ENCODE measurements at places on chromosomes 3 and 15.

DNA sequence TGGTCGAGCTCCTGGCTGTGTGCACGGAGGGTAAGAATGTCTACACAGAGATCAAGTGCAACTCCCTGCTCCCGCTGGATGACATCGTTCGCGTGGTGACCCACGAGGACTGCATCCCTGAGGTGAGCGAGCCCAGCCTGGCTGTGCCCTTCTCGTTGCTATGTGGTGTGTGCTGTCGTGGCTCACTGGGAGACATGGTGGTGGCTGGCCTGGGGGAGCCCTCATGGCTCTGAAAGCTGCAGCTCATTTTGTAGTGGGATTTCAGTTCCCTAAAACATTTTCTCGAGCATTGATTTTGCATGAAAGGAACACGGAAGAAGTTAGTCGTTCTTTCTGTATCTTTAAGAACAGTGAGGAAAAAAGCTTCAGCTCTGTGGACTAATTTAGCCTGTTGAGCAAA is 200.5 kb downstream of the ITPR1 start:
- no peaks in the 10 kb centered on the region for H3K27me3 ChIP-seq
- H3K27ac ChIP-seq, result no peak overlapping the region
- H3K36me3 ChIP-seq, result peaks cover 59% of the 10 kb centered on the region
- H3K4me1 ChIP-seq, result no peaks in the 10 kb centered on the region
- no peak for DNase-seq

DNA sequence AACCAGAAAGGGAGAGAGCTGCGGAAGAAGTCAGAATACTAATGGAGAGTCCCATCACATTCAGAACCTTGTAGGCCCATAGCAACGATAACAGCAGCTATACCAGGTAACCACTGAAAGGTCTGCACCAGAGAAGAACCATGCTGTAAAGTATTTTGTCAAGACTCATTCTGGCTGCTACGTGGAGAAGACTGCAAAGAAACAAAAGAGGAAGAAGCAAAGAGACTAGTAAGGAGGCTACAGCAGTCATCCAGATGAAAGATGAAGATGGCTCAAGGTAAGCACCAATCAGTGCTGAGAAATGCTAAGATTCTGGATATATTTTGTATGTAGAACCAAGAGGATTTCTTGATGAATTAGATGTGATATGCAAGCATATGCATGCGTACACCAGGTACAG is 39.6 kb downstream of the ACAP2 start:
- no peaks in the 10 kb centered on the region for H3K27me3 ChIP-seq
- no peak for DNase-seq
- no peaks in the 10 kb centered on the region for H3K36me3 ChIP-seq
- H3K4me1 ChIP-seq, result peaks cover 5% of the 10 kb centered on the region

DNA sequence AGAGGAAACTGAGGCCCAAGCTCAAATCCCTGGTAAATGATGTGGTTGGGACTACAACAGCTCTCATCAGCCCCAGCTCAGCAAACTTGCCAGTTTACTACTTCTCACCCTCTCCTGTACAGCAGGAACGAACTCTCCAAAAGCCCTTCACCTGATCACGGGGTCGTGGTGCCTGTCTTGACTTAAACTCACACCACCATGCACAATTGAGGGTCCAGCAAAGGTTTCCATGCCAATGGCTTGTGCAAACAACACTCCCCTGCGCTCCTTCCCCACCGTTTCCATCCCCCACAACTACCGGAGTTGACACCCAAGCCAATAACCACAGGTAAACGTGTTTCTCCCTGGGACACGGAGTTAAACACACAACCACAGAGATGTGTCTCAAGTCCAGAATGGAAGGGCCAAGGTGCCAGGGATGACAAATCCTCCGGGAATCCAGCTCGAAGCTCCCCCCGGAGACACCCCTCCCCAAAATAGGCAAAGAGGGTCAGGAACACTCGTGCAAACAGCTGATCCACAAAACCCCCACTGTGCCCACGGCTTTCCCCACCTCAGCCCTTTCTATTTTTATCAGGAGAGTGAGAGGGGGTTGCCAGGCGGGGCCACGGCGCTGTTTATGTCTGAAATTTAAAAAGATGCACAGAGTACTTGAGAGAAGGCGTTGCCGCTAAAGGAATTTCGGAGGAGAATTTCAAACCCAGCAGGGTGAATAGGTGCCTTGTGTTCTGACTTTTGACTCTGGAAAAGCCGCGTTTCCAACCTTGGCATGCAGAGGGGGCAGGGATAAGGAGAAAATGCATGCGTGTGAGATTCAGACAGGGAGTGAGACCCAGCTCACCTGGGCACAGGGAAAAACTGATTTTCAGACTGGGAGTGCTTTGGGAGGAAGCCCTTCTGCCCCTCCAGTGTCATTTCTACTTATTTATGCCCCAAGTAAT is 10.6 kb upstream of the ACAN start:
- no peaks in the 10 kb centered on the region for H3K36me3 ChIP-seq
- DNase-seq, result no peak
- peaks cover 36% of the 10 kb centered on the region for H3K27me3 ChIP-seq
- H3K4me1 ChIP-seq, result no peaks in the 10 kb centered on the region
- H3K4me3 ChIP-seq, result no peak overlapping the region

DNA sequence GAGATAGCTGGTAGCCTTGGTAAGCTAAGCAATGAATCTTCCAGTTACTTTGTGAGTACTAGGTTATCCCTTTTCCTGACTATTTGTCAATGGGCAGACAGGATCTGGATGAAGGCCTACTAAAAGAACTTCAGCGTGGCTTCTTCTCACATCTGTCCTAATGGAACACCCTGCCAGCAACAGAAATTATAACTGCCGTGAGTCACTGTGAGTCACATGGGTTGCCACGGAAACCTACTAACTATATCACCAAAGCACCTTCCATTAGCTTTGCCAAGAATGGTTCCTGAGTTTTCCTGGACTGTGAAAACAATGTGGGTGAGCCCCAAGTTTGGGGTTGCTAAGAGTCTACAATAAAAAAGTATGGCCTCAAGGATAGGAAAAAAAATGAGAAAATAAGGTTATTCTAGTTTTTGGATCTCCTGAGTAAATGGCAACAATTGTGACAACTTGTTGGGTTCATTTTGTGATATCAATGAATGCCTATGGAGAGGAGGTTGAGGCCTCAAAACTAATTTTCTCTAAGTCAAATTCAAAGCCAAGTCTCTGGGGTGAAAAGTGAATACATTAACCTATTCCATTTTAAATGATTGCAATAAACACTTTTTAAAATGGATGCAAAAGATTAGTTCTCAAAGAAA is 195.1 kb upstream of the ICE2 start:
- H3K4me3 ChIP-seq, result no peak overlapping the region
- H3K27ac ChIP-seq, result no peak overlapping the region
- no peak for DNase-seq
- H3K27me3 ChIP-seq, result no peaks in the 10 kb centered on the region

DNA sequence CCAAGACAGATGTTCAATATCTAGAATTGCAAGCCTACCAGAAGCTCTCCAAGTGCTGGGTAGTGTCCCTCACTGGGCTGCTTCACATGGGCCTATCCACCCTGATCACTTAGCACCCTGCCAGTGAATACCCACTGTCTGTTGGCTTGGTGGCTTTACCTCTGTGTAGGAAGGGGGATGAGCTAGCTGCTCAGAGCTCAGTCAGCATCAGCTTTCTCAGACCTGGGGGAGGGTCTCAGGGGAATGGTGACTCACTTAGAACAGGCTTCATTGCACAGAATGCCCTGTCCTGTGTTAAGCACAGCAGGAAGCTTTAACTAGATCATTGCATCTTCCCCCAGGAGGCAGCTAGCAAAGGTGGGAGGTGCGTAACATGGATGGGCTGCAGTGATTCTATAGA is 209.8 kb downstream of the PDCD6IP start:
- no peaks in the 10 kb centered on the region for H3K27me3 ChIP-seq
- no peaks in the 10 kb centered on the region for H3K36me3 ChIP-seq
- H3K27ac ChIP-seq, result no peak overlapping the region
- no peak overlapping the region for H3K4me3 ChIP-seq
- DNase-seq, result no peak

DNA sequence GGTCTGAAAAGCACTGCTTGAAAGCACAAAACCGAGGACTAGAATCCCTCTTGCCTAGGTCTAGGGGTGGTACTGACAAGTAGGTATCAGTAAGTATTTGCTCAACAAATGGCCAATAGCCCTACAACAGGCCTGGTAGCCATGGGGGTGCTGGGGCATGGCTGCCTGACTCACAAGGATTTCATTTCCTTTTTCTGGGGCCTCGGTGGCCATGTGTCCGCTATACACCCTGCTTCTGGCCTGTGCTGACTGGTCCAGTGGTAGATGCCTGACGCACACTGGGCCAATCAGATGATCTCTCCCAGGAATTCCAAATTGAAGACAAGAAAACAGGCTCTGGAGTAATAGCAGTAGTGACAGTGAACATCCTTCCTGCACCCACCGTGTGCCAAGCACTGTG is 29.4 kb downstream of the MELTF start:
- no peak overlapping the region for H3K27ac ChIP-seq
- peaks cover 12% of the 10 kb centered on the region for H3K4me1 ChIP-seq
- no peak overlapping the region for H3K4me3 ChIP-seq
- no peaks in the 10 kb centered on the region for H3K36me3 ChIP-seq
- no peaks in the 10 kb centered on the region for H3K27me3 ChIP-seq

DNA sequence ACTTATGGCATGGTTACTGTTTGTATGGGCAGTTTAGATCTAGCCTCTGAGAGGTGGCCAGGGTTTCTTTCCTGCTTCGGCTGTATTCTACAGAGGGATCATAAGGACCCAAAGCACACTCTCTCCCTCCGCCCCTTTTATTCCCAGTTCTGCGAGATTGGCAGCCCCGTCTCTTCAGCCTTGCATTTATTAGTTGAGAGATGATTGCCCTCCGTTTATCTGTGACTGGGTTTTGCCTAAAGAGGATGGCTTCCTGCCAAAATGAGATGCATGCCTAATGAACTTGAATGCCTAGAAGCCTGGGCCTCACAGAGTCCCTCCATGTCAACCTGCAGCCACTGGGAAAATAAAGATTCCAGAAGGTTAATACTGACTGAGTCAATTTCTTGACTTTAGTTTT is 97.1 kb upstream of the CHL1 start:
- H3K36me3 ChIP-seq, result no peaks in the 10 kb centered on the region
- no peaks in the 10 kb centered on the region for H3K27me3 ChIP-seq
- H3K4me3 ChIP-seq, result no peak overlapping the region
- no peaks in the 10 kb centered on the region for H3K4me1 ChIP-seq
- DNase-seq, result no peak

DNA sequence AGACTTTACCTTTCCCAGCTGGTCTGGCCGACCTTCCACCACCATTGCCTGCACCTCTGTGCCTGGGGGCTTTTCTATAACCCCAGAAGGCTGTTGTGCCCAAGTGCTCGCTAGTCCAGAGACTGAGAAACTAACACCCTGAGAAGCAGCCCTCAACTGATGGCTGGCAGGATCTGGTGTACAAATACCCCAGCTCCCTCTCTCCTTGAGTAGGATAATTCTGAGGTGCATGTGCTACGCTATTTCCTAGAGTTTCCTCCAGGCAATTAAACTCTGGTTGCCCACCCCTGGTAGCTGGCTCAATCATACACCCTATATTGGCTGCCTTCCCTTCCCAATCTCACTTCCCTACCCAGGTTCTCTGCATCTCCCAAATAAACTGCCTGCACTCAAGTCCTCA is 11.5 kb upstream of the SLC6A1 start:
- no peaks in the 10 kb centered on the region for H3K36me3 ChIP-seq
- no peak overlapping the region for H3K4me3 ChIP-seq
- no peak overlapping the region for H3K27ac ChIP-seq
- no peak for DNase-seq
- H3K27me3 ChIP-seq, result peaks cover 11% of the 10 kb centered on the region

DNA sequence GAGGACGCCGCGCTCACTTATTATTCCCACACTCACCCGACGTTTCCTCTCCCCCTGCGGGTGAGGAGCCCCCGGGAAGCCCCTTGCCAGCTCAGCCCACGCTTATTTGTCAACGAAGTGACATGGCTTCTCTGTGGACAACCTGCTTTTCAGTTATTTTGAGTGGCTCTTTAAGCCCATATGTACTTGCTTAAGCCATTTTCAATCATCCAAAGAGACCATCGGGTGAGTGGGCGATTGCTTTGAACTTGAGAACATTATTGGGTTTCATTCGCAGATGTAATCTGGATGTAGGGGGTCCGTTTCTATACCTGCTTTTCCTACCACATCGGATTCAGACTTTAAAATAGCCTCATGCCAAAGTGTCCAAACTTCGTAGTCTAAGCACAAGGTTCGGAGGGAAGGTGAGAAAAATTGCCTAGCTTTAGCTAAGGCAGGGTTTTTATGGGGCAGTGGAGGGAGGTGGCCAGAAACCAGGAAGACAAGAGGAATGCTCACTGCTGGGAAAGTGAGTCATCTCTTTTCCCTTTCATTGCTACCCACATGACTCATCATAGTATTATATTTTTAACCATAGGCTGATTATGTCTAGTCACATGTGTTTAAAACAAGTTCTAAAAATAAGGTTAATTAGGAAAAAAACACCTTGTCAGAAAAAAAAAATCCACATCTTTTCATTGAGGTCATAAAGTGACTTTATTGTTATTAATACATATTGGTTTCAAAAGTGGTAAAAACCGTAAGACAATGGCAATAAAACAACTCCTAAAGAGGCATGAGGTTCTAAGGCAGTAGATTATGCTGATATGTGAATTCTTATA is 773.1 kb upstream of the NR2F2 start:
- no peak overlapping the region for H3K27ac ChIP-seq
- no peaks in the 10 kb centered on the region for H3K36me3 ChIP-seq
- no peaks in the 10 kb centered on the region for H3K4me1 ChIP-seq
- H3K4me3 ChIP-seq, result no peak overlapping the region

DNA sequence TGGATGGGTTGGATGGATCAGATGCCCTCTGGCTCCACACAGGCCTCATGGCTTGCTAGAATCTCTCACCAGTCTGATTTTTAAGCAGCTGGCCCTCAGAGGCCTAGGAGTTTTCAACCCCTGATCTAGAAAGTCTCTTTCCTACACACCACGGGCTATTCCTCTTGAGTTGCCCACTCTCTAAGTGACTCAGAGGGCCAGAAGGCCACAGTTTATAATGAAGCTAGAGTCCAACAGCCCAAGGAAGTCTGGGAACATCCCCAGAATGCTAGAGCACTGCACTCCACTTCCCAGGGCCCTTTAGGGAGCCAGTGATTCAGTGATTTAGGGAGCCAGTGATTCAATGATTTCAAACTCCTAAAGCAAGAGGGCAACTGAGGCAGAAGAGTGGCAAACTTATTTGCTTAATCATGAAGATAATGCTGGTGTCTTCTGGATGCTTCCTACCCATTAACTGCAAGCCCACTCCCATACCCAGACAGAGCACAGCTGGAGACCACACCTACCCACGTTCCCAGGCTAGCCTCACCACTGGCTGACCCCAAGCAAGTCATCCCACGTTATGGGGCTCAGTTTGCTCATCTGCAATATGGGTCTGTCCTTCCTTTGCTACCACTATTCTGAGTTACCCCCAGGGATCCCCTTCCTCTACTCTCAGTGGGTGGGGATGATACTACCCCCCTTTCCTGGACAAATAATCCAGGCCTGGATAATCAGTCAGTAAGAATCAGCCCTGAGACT is 36.7 kb downstream of the ABTB1 start:
- no peak overlapping the region for H3K4me3 ChIP-seq
- H3K27ac ChIP-seq, result no peak overlapping the region
- no peaks in the 10 kb centered on the region for H3K27me3 ChIP-seq
- no peaks in the 10 kb centered on the region for H3K36me3 ChIP-seq

GRCh38 chr3:109927726-109928125 is 590.4 kb upstream of the DPPA4 start:
- no peaks in the 10 kb centered on the region for H3K36me3 ChIP-seq
- no peak for DNase-seq
- H3K4me3 ChIP-seq, result no peak overlapping the region
- no peak overlapping the region for H3K27ac ChIP-seq
